ENCODE measurements at places on chromosomes 13 and 19. TPM values are rescaled to one million over a fixed set of nuclear protein-coding genes. Genes with fewer than 3 reads are reported as not detected.

AP3D1 gene
- total RNA-seq: 96.0 TPM

DNA sequence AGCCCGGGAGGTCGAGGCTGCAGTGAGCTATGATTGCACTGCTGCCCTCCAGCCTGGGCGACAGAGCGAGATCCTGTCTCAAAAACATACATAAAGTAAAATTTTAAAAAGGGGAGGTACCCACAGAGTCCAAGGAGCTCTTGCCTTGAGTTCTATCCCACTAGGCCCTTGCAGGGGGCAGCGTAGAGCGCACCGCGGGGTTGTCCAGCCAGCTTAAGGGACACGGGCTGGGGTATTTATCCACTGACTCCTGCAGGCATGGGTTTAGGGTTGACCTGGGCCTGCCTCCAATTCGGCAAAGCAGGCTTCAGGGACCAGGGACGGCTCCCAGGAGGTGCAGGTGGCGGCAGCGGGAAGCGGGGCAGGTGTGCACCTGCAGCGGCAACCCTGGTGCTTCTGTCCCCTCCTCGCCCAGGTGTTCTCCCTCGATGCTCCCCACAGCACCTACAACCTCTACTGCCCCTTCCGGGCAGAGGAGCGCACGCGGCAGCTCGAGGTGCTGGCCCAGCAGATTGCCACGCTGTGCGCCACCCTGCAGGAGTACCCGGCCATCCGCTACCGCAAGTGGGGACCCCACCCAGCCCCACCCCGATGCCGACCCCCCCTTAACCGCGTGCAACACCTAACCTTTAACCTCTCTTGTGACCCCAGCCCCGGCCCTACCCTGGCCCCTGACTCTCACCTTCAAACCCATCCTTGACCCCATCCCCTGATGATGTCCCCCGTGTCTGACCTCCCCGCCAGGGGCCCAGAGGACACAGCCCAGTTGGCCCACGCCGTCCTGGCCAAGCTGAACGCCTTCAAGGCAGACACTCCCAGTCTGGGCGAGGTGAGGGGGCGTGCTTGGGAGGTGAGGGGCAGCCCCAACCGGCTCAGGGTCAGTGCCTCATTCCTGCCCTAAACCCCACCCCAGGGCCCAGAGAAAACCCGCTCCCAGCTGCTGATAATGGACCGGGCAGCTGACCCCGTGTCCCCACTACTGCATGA is 4.7 kb downstream of the STXBP2 start:
- no peak for DNase-seq
- H3K27me3 ChIP-seq: no peaks in the 10 kb centered on the region
- H3K4me1 ChIP-seq: peaks cover 10% of the 10 kb centered on the region
- peaks cover 11% of the 10 kb centered on the region for H3K36me3 ChIP-seq
- no peak overlapping the region for H3K4me3 ChIP-seq

TPRX1 gene
- total RNA-seq: not detected

ZNF772 gene
- 9.7 TPM for total RNA-seq

DNA sequence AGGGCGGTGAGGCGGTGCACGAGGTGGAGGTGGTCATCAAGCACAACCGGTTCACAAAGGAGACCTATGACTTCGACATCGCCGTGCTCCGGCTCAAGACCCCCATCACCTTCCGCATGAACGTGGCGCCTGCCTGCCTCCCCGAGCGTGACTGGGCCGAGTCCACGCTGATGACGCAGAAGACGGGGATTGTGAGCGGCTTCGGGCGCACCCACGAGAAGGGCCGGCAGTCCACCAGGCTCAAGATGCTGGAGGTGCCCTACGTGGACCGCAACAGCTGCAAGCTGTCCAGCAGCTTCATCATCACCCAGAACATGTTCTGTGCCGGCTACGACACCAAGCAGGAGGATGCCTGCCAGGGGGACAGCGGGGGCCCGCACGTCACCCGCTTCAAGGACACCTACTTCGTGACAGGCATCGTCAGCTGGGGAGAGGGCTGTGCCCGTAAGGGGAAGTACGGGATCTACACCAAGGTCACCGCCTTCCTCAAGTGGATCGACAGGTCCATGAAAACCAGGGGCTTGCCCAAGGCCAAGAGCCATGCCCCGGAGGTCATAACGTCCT is 9.4 kb upstream of the PROZ start:
- H3K4me1 ChIP-seq: peaks cover 17% of the 10 kb centered on the region
- peaks cover 25% of the 10 kb centered on the region for H3K27me3 ChIP-seq
- no peak overlapping the region for H3K27ac ChIP-seq
- peaks cover 1% of the 10 kb centered on the region for H3K36me3 ChIP-seq
- no peak for DNase-seq

Data from activated naive CD8-positive, alpha-beta T cell treated with anti-CD3 and anti-CD28 coated beads for 36 hours (primary cell).